Activated B cell treated with CpG ODN at 0.5 μM for 24 hours (primary cell): ENCODE measurements at places on chromosomes 4 and X.

- DNase-seq, result no peak
These were observed 1.9 kb downstream of the SEC24D start for GRCh38 chr4:118834070-118834469.

- DNase-seq, result no peak
These were observed 67.4 kb downstream of the AFF2 start for GRCh38 chrX:148567779-148568178.

DNA sequence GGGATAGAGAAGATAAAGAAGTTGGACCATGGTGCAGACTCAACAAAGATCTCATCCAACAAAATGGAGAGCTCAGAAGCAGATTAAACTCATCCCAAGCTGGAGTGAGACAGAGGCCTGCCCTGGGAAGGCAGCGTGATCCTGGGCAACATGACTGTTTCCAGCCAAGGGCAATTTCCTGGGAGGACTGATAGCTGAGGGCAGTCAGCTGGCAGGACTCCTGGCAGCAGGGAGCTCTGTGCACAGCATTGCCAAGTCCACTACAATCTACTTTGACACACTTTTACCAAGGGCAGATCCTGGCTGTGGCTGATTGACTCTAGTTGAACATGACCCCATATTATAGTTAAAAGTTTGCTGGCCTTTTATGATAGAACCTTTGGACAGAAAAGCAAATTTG, 357.3 kb upstream of the RASGEF1B start:
- no peak for DNase-seq

DNA sequence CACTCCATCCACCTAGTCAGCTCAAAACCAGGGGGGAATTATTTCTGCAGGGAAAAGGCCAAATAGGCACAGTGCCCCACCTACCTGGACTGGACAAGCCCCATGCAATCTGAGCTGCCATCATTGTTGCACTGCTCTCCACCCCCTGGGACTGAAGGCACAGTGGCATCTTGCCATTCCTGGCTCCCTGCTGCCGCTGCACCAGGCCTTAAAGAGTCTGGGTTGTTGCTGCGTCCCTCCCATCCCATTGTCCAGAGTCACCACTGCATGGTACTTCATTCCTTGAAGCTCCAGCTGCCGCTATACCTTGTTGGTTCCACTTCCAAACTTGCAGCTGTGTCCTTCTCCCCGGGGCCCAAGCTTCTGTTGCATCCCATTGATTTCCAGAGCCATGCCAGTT, 629.7 kb downstream of the STIM2 start:
- DNase-seq, result no peak
